T-helper 17 cell (primary cell): ENCODE measurements at places on chromosomes 13 and 19. TPM values are rescaled to one million over a fixed set of nuclear protein-coding genes. Genes with fewer than 3 reads are reported as not detected.

The PRODH2 gene
- total RNA-seq = not detected

The ZNF99 gene
- not detected for total RNA-seq

The ZNF296 gene
- 3.4 TPM for total RNA-seq

The NCAN gene
- not detected for total RNA-seq

The LILRA1 gene
- 0.65 TPM for total RNA-seq

The PRR22 gene
- total RNA-seq = 3.8 TPM

The MLLT1 gene
- total RNA-seq = 27.1 TPM

The VSTM1 gene
- total RNA-seq = 0.73 TPM

The TEX101 gene
- not detected for total RNA-seq

The MISP3 gene
- 0.65 TPM for total RNA-seq

GRCh38 chr13:45949161-45949560 is 97.6 kb upstream of the SIAH3 start:
- DNase-seq = no peak

DNA sequence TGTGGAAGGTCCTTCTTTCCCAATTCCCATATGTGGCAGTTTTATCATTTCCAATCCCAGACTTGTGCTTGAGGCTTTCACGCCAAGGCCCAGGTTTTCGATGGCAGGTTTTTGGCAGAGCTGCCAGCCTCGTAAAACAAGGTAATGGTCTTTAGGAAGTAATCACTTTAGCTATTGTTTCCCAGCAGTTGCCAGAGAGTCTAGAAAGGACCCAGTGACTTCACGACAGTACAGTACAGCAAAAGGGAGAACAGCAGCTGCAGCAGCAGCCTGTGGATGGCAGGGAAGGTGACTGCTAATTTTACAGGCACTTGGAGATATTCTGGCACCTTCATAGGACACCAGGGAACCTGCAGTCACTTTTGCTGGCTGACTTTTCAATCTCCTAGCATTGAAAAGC is 291.6 kb upstream of the MAB21L1 start:
- no peak for DNase-seq

DNA sequence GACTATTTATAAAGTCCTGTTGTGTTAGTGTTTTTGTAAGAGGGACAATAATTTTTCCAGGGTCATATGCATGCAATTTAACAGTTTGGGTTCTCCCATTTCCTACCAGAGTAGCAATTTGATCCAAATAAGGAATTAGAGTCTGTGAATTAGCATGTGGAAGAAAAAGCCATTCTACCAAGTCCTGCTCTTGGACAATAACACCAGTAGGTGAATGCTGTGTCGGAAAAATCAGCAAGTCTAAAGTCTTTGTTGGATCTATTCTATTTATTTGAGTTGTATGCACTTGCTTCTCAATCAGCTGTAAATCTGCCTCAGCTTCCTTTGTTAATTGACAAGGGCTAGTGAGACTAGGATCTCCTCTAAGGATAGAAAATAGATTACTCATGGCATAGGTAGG is 21.4 kb upstream of the IL17D start:
- DNase-seq = no peak

DNA sequence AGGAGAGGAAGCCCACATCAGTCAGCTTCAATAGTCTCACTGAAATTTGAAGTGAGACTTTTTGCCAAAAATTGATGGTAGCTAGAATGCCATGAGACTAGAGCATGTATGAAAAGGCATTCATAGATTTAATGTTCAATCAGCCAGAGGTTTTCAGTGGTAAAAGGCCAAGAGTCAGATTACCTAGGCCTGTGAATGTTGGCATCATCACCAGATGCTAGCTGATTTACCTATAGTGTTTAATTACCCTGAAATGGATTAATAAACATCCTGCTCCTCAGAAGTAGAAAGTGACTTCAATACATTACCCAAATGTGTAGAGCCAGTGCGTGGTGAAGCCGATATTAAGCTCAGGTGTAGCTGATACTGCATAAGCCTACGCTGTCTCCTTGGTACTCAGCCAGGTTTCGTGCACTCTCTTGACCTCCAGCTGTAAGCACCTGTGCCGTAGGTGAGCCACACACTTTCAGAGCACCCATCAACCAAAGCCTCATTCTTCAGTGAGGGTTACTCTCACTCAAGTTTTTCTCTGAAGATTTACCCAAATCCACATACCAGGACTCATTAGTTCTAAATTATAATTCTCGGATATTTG is 1140.3 kb upstream of the SLC10A2 start:
- DNase-seq = no peak

- no peak for DNase-seq
These were observed 75.6 kb downstream of the TNFRSF19 start for GRCh38 chr13:23645851-23646250.

- DNase-seq = no peak
These were observed 84.8 kb downstream of the SLC25A15 start for GRCh38 chr13:40874138-40874779.

DNA sequence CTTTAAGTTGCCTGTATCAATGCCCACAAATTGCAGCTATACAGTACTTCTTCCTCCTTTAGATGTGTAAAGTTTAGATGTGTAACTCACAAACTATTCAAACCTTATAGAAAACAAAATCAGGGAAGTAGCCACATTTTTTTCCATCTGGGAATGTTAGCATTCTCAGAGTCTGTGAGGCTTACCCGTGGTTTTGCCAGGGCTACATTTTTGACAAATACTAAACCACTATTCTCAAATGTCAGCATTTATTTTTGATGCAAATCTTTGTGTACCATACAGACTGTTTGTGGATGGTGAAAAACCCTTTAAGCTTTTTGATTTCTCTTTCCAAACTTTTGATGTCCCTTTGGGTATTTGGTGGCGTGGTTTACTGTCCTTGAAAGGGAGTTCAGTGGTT is 216.4 kb downstream of the POSTN start:
- DNase-seq = no peak

DNA sequence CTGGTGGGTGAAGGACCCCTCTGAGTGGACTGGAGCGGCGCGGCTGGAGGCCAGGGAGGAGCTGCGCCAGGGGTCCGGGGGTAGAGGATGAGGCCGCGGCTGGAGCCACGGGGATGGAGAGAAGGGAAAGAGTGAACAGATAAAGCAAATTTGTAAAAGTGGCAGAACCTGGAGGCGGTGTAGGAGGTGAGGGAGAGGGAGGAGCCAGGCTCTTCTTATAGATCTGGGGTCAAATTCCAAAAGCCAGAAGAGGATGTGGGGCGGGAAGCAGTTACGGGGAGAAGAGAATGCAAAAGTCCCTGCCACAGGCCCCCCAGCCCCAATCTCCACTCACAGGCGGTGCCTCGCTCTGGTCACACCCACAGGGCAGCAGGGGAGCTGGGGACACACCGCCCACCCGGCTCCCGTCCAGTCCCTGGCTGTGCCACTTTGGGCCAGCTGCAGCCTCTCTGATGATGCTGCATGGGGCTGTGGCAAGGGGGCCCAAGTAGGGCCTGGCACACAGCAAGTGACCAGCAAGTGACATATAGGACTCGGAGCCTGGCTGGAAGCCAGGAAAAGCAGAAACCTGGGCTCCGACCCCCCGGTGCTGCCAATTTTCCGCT is 11.1 kb downstream of the LRRC4B start:
- DNase-seq = no peak

DNA sequence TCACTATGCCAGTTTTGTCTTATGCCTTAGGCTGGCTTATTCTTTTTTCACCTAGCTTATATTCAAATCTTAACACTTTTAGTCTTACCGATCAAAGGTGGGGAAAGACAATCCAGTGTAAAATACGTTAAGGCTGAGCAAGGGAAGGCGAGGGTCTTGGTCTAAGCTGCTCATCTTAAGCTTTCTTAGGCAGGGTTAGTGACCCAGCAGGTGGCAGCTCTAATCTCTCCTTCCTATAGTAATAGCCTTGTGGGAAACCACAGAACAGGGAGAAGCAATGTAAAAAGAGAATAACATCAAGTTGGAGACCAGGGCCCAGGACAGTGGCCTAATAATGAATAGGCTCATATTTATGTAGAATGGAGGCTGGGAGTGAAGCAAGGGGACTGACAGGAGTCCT is 45.9 kb downstream of the COG3 start:
- DNase-seq = no peak

DNA sequence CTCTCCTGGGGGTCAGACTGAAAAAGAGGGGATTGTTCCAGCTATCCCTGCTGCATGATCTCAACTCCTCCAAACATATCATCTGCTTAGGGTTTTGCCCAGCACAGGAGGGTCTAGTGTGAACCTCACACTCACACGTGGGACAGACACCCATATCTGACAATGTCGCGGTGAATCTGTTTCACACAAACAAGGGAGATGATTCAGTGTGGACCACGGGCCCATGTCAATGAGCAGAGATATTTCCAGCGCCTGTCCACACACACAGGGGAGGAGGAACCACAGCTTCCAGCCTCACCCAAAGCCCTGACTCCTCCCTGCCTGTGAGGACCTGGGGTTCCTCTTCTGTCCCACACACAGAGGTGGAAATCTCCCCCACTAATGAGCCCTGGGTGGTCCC is 29.6 kb upstream of the KIR3DL3 start:
- no peak for DNase-seq

DNA sequence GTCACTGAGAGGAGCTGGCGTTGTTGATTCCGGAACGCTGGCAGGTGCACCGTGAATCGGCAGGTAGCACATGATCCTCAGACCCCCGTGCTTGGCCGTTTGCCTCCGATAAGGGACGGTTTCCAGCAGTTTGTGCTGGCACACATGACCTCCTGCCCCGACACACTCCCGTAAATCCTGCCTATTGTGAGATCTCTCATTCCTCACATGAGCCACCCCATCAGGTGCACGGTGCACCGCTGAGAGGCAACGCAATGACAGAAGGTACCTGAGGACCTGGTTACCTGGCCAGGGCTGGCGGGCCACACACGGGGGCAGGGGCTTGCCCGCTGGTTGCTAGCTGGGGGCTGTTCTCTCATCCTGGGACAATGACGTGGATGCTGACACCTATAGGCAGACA is 2.1 kb upstream of the ADPRHL1 start:
- no peak for DNase-seq

GRCh38 chr13:76879203-76879882 is 6.9 kb downstream of the KCTD12 start:
- DNase-seq = no peak

GRCh38 chr13:52980695-52981094 is 47.9 kb upstream of the OLFM4 start:
- DNase-seq = no peak

DNA sequence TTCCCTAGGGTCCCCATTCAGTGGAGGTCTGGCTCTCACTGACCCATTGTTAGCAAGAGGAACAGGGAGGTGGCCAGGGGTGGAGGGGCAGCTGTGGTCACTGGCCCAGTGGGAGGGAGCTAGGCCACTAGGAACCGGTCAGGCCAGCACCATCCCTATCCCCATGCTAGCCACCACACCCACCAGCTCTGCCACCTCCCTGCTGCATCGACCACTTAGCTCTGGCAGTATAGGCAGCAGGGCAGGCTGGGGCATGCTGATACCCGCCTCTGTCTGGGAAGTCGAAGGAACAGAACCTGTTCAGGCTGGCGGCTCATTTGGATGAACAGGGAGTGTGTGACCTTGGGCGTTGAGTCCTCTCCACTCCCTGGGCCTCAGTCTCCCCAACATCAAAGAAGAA is 4.7 kb downstream of the PPP1R13L start:
- DNase-seq = no peak

- DNase-seq = no peak
These were observed 1730.1 kb downstream of the SLITRK5 start for GRCh38 chr13:89401264-89401675.

DNA sequence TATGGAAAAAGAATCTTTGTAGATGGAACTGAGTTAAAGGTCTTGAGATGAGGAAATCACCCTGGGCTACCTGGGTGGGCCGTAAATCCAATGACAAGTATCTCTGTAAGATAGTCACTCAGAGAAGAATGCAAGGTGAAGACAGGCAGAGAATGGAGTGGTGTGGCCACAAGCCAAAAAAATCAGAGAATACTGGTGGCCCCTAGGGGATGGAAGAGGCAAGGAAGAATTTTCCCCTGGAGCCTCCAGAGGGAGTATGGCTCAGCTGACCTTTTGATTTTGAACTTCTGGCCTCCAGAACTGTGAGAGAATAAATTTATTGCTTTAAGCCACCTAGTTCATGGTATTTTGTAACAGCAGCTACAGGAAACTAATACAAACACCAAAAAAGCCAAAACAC is 32.7 kb upstream of the CSNK1A1L start:
- no peak for DNase-seq
